ENCODE measurements at places on chromosomes 6 and 20.

- DNase-seq = peak; percentile 83
These were observed 15.9 kb upstream of the TBC1D20 start for GRCh38 chr20:478010-478948.

GRCh38 chr6:30323806-30324205 lies 2.9 kb upstream of the TRIM39 start:
- DNase-seq = no peak

GRCh38 chr6:100370265-100370664 lies 94.5 kb downstream of the SIM1 start:
- DNase-seq = no peak

DNA sequence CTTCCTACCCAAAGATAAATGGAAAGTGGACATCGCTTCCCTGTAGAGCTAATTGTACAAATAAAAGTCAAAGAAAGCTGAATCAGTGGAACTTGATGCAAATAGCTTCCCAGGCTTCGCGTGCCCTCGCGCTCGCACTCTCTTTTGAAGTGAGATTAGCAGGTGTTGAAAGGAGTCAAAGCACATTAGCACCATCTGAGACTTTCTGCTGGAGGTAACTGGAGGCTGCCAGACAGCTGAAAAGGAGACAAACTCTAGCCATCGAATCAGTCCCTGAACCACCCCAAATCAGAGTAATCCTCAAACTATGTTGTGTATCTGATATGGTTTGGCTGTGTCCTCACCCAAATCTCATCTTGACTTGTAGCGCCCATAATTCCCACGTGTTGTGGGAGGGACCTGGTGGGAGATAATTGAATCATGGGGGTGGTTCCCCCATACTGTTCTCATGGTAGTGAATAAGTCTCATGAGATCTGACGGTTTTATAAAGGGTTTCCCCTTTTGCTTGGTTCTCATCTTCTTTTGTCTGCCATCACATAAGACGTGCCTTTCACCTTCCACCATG lies 23.7 kb downstream of the SULF2 start:
- no peak for DNase-seq

GRCh38 chr6:132188556-132189264 lies 212.6 kb downstream of the MOXD1 start:
- DNase-seq = no peak

- no peak for DNase-seq
These were observed 25.9 kb upstream of the TULP4 start for GRCh38 chr6:158286413-158286812.

DNA sequence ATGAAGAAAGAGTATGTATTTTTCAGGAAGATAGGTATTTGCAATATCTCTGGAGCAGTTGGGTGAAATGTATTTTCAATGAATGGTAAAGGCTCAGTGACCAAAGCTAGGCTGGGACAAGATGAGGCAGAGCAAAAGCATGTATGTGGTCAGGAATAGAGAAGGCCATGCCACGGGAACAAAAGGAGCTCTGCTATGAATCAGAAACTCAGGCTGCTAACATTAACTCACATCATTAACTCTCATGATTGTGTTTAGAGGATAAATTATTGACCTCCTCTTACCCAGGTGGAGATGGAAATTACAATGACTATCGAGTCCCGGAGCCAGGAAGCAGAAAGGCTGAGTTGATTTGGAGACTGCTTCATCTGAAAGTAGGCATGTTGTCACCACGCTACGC lies 220.2 kb downstream of the FUT9 start:
- no peak for DNase-seq

DNA sequence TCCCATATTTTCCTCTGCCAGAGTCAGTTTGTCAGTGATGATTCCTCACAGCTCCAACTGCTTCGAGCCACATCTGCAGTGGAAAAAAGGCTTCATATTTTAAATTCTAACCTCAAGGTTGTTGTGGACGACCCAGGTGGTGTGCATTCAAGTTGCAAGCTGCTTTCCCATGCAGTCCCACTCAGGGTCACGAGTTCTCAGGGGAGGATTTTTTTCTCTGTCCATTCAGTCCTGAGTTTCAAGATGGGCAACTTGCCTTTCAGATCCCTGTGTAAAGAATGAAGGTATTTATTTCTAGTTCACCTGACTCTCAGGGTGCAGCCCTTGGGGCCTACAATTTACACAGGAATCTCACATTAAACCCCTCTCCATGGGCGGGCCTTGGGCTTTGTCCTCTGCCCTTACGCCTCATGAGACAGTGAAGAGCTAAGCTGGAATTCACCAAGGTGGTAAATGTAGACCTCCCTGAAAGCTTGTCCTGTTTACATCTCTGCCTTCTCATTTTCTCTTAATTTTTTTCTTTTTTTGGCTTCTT lies 65.9 kb downstream of the TPD52L1 start:
- no peak for DNase-seq

GRCh38 chr6:8420031-8420588 lies 15.2 kb downstream of the SLC35B3 start:
- no peak for DNase-seq

DNA sequence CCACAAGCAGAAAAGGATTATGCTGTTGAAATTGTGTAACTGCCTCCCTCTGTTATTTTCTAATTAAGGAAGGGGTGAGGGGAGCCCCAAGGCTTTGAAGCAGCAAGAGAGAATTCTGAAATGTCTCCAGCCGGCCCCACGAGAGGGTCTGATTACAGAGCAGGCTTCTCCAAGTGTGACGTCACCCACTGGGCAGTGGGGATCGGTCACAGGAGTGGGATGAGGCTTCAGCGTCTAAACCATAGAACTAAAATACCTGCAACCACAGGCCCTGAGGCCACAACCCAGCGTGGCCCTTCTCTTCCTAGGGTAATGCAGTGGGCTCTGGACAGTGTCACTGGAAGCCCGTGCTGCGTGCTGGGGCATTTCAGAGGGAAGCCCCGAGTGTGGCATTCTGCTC lies 38.6 kb upstream of the APCDD1L start:
- DNase-seq = peak; percentile 47

GRCh38 chr6:26250698-26251044 lies 114.3 kb upstream of the BTN3A2 start:
- no peak for DNase-seq

DNA sequence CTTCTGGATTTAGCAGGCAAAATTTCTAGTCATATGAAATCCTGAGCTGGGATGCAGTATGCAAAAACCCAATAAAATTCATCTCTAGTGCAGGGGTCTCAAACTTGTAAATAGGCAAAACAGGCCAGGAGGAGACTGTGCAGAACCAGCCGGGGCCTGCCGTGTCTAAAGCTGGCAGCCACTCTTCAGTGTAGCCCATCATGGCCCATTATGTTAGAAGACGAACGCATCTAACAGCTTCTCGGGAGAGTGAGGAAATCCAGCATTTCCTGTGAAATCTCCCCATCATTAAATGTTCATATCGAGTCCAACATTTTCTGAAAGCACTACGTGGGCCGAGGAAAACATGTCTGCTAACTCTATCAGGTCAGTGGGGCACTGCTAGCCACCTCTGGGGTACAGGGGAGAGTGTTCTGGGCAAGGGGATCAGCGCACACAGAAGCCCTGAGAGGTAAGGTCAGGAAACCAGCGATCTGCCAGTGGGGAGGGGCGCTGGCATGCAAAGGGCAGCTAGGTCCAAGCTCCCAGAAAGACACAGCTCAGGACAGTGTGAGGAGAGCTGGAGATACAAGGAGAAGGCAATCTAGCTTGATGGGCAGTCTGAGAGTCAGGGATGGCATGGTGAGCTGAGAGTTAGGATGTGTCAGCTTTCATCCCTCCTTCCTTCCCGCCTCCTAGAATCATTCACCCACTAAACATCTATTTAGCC lies 144.2 kb downstream of the PREX1 start:
- no peak for DNase-seq

DNA sequence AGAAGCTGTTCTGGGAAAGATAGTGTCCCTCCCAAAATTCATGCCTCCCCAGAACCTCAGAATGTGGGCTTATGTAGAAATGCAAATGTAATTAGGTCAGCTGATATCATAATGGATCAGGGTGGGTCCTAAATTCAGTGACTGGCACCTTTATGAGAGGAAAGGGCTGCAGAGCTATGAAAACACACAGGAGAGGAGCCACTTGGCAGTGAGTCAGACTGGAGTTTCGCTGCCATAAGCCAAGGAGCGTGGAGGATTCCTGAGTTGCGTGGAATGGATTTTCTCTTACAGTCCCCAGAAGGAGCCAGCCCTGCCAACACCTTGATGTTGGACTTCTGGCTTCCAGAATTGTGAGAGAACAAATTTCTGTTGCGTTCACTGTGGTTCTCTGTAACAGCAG lies 249.8 kb upstream of the PMEPA1 start:
- no peak for DNase-seq

DNA sequence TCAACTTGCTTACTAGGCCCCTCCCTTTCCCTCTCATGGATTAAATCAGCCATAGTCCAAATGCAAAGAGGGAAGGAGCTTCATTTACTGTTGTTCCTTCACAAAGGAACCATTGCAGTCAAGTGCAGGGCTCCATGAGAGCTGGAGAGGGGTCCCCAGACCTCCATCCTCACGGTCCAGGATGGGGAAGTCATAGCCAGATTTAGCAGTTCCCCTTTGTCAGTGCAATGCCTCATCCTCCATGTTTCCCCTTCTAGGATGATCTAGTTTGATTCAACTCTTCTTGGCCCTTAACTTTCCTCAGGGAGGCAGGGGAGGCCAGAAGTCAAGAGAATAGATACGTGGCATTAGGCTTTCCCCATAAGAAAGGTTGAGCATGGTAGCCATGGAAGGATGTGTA lies 66.5 kb upstream of the FUCA2 start:
- no peak for DNase-seq

DNA sequence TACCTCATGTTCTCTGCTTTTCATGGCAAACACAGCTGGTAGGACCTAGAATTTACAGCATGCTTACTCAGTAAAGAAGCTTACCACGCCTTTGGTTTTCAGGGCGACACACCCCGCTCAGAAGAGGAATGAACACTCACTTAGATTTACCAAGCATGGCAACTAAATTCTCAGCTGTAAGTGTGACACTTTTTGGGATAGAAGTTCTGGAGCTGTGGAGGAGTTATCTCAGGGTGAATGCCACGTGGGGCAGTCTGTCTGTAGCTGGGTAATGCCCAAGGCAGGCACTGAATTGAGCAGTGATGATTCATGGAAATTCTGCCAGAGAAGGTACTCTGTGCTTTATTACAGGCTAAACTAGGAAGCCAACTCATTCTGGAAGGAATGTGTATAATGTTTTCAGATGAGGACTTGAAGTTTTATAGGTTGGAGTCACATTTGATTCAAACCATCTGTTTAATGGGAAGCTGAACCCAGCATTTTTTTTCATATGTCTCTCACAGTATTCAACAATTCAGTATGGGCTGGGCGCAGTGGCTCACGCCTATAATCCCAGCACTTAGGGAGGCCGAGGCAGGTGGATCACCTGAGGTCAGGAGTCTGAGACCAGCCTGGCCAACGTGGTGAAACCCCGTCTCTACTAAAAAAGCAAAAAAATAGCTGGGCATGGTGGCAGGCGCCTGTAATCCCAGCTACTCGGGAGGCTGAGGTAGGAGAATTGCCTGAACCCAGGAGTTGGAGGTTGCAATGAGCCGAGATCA lies 3.5 kb upstream of the PRIM2 start:
- DNase-seq = peak; percentile 98
